Fibroblast of lung (primary cell): ENCODE measurements at places on chromosomes 1 and 21. TPM values are rescaled to one million over a fixed set of nuclear protein-coding genes. Genes with fewer than 3 reads are reported as not detected.

The CD1B gene
- total RNA-seq: not detected in 2 replicates

DNA sequence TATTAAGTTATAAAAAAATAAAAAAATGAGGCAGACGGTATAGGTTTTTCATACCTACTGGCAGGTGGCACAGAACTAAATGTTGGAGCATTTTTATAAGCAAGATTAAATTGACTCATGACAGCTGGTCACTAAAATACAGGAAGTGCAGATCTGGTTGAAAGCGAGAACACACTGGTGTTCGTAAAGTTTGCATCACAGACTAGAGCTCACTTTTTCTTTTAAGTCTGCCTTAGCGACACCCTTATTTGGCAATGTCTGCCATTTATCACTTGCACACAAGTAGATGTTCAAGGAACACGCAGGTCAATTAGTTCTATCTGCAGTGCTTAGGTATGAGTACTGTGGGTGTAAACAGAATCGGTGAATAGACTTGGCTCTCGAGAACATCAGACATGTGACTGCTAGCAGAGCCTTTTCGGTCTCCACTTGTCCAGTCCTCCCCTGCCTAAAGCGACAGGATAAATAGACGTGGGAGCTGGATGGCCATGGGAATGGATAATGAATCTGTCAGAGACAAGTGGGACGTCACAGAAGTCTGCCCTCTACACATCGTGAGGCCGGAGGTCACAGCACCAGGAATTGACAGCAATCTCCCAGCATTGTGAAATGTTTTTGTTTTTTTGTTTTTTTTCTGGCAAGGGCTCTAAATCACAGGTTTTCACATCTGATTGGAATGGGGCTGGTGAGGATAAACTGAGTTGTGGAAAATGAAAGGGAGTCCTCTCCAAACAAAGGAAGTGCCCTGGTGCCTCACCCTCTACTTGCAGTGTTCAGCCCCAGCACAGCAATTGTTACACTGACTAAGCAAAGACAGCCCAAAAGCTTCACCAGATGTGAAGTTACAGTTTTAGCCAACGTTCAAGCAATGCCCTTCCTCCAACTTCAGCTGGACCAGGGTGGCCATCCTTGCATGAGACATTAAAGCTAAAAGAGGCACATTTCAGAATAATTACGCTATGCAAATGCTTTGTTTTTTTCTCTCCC lies 248.9 kb downstream of the NTNG1 start:
- DNase-seq: no peak
- no peak overlapping the region for H3K27ac ChIP-seq
- H3K36me3 ChIP-seq: no peaks in the 10 kb centered on the region
- no peak overlapping the region for H3K4me3 ChIP-seq
- H3K27me3 ChIP-seq: no peaks in the 10 kb centered on the region
- no peaks in the 10 kb centered on the region for H3K4me1 ChIP-seq

DNA sequence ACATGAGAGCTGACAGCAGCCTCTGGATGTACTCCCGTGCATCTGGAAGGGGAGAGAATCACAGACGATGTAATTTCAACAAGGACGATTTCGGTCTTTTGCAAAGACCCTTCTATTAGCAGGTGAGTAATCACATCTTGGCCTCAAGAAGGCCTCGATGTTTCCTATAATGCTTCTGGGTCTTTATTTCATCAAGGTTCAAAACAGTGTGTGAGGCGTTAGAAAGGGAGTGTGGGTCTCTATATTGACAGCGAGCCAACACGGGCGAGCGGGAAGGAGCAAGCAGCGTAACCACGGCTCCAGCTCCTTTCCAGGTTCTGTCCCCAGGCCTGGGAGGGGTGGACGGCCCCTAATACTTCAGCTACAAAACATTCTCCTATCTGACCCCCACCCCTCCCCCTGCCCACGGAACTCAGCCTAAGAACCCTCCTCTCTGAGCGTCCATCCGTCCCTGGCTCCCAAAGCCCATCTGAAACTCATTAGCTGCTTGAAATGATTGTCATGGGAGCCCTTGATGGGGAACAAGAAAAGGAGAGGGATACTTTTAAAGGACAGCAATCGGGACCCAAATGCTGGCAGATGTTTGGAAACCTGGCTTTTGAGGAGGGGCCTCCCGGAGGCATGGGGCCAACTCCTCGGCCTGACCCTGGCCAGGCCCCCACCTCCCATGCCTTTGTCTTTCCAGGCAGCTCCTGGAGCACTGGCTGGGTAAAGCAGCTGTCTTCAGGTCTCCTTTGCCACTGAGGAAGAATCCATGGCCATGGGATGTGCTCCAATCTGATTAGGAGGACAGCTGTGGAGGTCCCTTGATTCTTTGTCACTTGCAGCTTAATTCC lies 250.8 kb downstream of the FOXD2 start:
- no peak overlapping the region for H3K4me3 ChIP-seq
- no peak for DNase-seq
- H3K27ac ChIP-seq: no peak overlapping the region
- no peaks in the 10 kb centered on the region for H3K36me3 ChIP-seq
- H3K27me3 ChIP-seq: no peaks in the 10 kb centered on the region
- no peaks in the 10 kb centered on the region for H3K4me1 ChIP-seq

GRCh38 chr1:208149776-208150514 lies 94.2 kb downstream of the PLXNA2 start:
- H3K27me3 ChIP-seq: no peaks in the 10 kb centered on the region
- no peak overlapping the region for H3K4me3 ChIP-seq
- no peaks in the 10 kb centered on the region for H3K4me1 ChIP-seq
- no peak overlapping the region for H3K27ac ChIP-seq
- H3K36me3 ChIP-seq: no peaks in the 10 kb centered on the region
- no peak for DNase-seq

DNA sequence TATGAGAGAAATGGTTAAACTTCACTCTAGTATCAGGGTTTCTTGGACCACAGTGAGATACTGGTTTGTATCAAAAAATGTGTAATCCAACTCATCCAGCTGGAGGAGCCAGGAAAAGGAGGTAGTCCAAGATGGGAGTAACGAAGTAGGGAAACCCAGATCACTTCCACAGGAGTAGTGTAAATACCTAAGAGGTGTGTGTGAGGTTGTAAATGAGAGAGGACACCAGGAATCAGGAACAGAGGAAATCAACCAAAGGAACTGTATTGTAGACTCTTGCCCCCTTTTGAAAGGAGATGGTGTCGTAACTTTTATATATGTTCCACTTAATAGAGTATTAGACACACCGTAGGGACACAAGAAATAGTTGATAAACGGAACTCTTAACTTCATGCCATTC lies 19.7 kb upstream of the TLCD4 start:
- H3K4me1 ChIP-seq: no peaks in the 10 kb centered on the region
- H3K27me3 ChIP-seq: peaks cover 1% of the 10 kb centered on the region
- no peak for DNase-seq
- H3K27ac ChIP-seq: no peak overlapping the region
- H3K4me3 ChIP-seq: no peak overlapping the region
- no peaks in the 10 kb centered on the region for H3K36me3 ChIP-seq

GRCh38 chr1:99173282-99173681 lies 91.0 kb upstream of the PLPPR4 start:
- no peak overlapping the region for H3K27ac ChIP-seq
- DNase-seq: peak; percentile 48
- H3K36me3 ChIP-seq: no peaks in the 10 kb centered on the region
- H3K4me3 ChIP-seq: no peak overlapping the region
- H3K4me1 ChIP-seq: peaks cover 3% of the 10 kb centered on the region

The CCDC27 gene
- total RNA-seq: not detected in 2 replicates

The WNT3A gene
- total RNA-seq: not detected in 2 replicates

DNA sequence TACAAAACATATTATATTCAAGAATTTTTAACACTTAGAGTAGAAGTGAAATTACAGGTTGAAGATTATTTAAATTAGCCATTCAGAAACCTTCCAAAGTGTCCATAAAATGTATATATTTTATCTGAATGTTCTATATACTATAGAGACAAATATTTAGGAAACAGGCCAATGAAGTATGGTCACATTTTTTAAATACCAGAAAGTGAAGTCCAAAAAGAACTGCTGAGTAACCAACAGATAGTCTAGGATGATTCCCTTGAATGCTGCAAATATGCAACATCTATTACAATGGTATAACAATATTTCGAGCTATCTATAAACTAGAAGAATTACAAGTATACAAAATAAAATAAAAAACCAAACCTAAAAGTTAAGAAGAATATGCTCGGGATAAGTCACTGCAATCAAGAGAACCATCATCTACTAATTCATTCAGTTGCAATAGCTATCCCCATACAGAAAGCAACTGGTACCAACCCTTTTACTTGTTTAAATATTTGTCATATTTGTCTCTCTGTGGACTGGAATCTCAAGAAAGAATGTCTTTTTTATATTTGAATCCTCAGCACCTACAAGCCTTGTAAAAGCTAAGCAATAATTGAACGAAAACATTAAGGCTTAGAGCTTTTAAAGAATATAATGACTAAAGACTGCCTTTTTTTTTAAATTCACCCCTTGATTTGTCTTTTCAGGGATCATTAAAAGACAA lies 8.1 kb downstream of the ODF2L start:
- H3K36me3 ChIP-seq: no peaks in the 10 kb centered on the region
- H3K27ac ChIP-seq: no peak overlapping the region
- no peak overlapping the region for H3K4me3 ChIP-seq
- no peaks in the 10 kb centered on the region for H3K27me3 ChIP-seq
- no peak for DNase-seq

GRCh38 chr1:179973198-179974110 lies 18.8 kb downstream of the CEP350 start:
- no peaks in the 10 kb centered on the region for H3K4me1 ChIP-seq
- H3K36me3 ChIP-seq: no peaks in the 10 kb centered on the region
- no peak overlapping the region for H3K4me3 ChIP-seq
- H3K27ac ChIP-seq: no peak overlapping the region

DNA sequence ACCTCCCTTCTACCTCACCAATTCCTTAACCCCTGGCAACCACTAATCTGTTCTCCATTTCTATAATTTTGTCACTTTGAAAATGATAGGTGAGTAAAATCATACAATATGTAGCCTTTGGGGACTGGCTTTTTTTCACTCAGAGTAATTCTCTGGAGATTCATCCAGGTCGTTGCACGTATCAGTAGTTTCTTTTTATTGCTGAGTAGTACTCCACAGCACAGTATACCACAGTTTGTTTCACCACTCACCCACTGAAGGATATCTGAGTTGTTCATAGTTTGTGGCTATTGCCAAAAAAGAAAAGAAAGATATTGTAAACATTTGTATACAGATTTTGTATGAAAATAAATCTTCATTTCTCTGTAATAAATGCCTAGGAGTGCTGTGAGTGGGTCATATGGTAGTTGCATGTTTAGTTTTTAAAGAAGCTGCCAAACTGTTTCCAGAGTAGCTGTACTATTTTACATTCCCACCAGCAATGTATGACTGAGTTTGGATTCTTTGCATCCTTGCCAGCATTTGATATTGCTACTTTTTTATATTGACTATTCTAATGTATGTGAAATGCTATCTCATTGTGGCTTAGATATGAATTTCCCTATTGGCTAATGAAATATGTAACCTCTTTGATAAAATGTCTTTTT lies 3.7 kb downstream of the CHD1L start:
- H3K36me3 ChIP-seq: no peaks in the 10 kb centered on the region
- H3K27ac ChIP-seq: no peak overlapping the region
- H3K4me3 ChIP-seq: no peak overlapping the region
- peaks cover 5% of the 10 kb centered on the region for H3K4me1 ChIP-seq
- H3K27me3 ChIP-seq: no peaks in the 10 kb centered on the region
- DNase-seq: peak; percentile 50
